ENCODE measurements at places on chromosomes 1 and 21.

DNA sequence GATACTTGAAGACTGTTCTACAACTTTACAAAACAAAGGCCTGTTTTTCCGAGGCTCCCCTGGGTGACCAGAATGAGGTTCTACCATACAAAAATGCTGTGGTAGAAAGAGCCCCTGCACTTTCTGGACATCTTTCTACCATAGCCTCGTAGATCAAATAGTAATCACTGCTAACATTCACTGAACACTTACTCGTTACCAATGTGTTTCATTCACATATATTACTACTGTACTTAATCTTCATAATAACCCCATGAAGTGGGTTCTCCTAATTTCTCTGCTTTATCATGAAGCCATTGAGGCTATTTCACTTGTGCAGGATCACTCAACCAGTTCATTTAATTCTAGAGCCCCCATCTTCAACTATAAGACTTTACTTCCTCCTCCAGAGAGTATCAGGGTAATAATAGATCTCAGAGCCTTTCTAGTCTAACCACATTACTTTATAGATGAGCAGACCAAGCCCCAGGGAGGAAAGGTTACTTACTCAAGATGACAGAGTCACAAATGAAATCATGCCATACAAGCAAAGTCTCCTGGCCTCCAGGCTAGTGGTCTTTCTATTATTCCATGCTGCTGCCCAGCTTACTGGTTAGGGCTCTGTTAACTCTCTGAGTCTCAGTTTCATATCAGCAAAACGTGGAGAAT lies 46.7 kb upstream of the OSBPL9 start:
- DNase-seq: no peak

DNA sequence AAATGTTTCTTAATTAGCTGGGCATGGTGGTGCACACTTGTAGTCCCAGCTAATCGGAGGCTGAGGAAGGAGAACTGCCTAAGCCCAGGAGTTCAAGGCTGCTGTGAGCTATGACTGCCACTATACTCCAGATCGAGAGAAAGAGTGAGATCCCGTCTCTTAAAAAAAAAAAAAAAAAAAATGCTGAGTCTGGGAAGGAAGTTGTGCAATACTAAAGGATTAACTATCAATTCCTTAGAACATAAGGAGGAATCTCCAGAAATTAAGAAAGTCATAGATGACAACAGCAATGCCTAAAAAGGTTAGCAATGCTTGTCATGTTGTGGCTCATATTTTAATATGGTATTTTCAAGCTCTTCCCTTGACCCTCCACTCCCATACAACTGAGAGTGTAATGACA lies 5.3 kb downstream of the LUZP1 start:
- DNase-seq: no peak

DNA sequence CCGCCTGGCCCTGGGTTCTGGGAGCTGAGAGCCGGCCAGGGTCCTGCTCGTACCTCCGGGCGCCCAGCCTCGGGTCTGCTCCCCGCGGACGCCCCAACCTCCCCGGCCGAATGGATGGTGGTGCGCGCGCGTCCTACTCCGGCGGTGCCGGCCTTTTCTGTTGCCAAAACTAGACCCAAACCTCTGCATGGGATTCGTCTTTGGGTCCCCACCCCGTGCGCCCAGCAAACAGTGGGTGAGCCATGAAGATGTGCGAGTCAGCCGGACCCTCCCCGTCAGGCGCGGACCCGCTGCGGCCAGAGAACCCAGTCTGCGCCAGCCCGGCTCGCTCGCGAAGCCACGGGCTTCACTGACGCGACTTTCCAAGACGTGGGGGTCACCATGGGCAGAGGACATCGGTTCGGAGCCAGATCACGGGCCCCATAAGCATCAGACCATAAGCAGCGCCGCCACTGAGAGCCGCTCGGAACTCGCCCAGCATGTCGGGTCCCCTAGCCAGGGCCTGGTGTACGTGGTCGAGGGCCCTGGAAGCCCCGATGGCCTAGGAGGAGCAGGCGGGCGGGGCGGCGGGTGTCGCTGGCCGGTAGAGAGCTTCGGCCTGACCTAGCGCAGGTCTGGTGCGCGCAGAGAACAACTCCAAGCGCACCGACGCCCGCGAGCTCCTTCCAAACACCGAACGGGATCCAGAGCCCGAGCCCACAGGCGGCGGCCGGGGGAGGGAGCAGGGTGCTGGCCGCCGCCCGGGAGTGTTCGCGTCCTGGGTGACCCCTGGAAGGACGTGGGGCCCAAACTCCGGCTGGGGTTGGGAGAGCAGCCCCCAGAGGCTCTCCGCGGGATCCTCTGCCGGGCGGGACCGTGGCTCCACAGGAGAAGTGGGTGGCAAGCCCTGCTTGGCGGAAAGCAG lies 1.0 kb upstream of the TP73 start:
- no peak for DNase-seq

- no peak for DNase-seq
Measured at GRCh38 chr1:192846950-192847349, 38.1 kb downstream of the RGS2 start.

DNA sequence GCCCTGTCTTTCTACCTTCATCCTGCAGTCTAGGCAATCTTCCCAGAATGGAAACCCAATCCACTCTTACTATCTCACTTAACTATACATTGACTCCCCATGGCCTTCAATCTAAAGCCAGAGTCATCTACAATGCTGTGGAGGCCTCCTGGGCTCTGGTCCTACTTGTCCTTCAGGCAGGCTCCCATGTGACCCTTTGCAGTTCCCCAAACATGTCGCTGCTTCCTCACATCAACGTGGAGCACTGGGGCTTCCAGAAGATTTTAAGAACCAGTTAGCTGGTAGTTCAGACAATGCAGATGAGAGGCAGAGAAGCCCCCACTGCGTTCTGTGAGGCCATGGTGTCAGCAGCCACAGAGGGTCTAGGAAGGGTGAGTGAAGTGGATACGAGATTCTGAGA lies 18.6 kb downstream of the LYPD8 start:
- DNase-seq: no peak

DNA sequence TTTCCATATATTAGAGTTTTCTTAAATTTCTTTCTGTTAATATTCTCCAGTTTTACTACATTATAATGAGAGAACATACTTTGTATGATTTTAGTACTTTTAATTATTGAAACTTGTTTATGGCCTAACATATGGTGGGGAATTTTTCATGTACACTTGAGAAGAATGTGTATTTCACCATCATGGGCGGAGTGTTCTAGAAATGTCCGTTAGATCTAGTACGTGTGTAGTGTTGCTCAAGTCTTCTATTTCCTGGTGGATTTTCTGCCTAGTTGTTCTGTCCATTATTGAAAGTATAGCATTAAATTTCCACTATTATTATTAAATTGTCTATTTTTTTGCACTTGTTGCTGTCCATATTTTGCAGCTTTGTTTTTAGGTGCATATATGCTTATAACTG lies 64.0 kb upstream of the RGS21 start:
- DNase-seq: no peak

DNA sequence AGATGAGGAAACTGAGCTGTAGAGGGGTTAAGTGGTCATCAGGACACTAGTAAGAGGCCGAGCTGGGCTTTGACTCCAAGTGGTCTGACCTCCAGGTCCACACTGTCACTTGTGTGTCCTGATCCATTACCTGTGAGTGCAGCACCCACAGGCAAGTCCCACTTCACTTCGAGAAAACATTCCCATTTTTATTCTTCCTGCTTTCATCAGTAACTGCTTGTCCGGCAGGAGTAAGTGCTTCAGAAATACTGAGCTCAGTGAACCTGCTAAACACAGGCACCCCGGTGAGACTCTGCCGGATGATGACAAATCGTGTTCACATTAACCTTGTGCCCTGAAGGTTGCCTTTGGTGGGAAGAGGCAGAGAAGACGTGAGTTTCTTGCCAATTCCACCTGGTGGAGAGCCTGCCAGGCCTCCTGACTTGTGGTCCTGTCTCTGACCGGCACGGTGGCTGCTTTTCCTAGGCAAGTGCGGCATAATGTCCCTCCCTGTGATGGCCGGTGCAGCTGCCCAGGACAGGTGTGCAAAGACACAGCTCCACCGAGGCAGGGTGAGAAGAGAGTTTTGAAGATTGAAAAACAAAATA lies 29.4 kb downstream of the ZBTB18 start:
- no peak for DNase-seq

DNA sequence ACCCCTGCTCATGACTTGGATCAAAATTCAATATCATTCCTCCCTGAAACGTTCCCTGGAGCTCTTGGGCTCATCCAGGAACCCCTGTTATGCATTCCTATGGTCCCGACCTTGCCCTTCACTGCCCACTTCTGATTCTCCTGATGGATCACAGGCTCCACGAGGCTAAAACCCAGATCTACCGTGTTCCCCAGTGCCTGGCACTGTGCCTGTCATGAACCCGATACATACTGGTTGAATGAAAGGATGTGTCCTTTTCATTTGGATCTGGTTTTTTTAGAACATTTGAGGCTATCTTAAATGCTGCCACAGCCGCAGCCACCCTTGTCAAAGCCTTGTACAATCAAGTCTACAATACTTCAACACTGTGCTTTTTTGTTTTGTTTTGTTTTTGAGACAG lies 22.2 kb upstream of the OPRD1 start:
- DNase-seq: no peak

DNA sequence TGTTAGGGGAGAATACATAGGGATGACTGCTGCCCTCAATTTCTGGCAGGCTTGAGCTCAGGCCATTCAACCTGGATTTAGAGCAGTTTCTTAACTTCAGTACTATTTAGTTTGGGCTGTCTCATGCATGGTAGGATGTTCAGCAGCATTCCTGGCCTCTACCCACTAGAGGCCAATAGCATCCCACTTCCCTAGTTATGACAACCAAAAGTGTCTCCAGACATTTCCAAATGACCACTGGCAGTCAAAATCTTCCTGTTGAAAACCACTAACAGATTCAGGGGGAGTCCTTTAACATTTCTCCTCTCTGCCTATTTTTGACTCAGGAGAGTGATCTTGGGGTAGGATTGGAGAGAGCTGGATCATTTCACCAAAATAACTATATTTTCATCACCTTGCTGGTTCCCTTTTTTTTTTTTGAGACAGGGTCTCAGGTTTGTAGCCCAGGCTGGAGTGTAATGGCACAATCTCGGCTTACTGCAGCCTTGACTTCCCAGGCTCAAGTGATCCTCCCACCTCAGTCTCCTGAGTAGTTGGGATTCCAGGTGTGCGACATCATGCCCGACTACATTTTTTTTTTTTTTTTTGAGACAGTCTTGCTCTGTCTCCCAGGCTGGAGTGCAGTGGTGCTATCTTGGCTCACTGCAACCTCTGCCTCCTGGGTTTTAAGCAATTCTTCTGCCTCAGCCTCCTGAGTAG lies 8.7 kb downstream of the GNAT2 start:
- DNase-seq: no peak

GRCh38 chr21:16777041-16777720 lies 735.7 kb upstream of the CXADR start:
- DNase-seq: no peak

DNA sequence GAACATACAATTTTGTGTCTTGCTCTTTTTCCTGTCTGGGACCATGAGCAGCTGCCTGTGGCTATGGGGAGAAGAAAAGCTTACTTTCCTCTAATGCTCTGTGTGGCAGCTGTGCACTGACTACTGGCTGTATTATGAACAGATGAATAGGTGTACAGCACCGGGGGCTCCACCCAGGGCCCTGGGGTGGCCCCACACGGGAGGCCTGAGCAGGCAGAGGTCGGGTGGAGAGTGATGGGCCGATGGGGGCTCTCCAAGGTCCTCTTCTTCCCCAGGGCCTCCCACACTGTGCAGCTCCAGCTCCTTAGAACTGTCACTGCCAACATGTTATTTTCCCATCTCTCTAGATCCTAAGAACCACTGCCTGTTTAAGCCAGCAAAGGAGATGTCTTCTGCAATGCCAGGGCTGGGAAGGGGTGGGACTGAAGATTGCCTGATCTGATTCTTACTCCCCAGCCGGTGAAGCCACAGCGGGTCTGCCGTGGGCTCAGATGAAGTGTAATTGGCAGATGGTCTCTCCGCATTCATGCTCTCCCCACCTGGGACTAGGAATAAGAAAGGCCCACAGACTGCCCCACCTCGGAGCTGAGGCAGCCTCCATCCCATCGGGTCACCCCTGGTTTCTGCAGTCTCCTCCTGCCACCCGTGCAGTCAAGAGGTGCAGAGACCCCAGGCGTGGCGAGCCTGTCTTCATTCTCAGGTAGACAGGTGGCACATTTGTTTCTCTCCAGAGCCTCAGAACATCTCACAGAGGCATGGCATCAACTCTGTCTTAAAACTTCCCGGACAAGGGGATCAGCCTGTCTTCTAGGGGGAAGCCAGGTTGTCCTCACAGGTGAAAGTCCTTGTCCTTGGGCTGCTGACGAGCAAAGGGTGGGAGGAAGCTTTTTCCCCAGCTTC lies 186.5 kb upstream of the GALNT2 start:
- DNase-seq: no peak

GRCh38 chr21:32304998-32305397 lies 6.3 kb downstream of the MRAP start:
- no peak for DNase-seq

- no peak for DNase-seq
Measured at GRCh38 chr21:17003258-17003615, 509.6 kb upstream of the CXADR start.

DNA sequence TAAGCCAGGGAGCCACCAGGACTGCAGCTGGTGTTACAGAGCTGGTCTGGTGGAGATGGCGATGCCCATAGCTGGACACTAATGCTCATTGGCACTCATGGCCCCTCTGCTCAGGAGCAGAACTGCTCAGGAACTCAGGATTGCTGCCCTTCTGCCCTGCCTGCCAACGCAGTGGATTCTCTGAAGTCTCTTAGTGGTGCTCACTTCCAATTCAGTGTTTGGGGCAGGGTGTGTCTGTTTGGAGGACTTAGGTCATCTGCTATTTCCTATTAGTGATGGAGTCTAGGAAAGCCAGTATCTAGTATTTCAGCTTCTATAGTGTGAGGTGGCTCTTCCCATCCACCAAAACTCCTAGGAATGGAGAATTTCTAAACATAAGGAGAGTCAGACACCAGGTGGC lies 29.1 kb downstream of the S100A10 start:
- DNase-seq: no peak

GRCh38 chr21:28799926-28800325 lies 192.8 kb downstream of the LTN1 start:
- no peak for DNase-seq

GRCh38 chr1:1371746-1372711 lies 3.0 kb downstream of the AURKAIP1 start:
- peak; percentile 62 for DNase-seq

- no peak for DNase-seq
Measured at GRCh38 chr1:82329226-82329625, 528.5 kb downstream of the ADGRL2 start.

GRCh38 chr21:46626536-46626935 lies 8.9 kb upstream of the PRMT2 start:
- no peak for DNase-seq

DNA sequence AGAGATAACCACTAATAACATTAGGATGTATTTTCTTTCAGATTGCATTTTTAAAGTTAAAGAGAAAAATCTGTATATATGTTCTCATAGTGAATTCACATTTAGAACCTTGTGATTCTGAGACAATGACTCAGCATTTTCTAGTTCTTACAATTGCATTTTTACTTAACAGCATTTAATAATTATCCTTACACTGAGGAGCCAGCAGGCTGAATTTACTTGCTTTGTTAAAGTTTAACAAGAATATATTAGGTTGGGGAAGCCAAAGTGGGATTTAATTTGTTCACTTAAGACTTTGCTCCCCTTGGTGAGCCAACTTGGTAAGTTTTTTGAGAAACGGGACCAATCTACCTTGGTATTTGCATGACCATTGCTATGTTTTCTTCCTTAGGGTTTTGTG lies 4.5 kb downstream of the PATJ start:
- no peak for DNase-seq
